Stimulated activated CD4-positive, alpha-beta T cell treated with anti-CD3 and anti-CD28 coated beads, Interleukin-1b, Interleukin-23, amount 100 ng/mL, for 4 hours (primary cell): ENCODE measurements at places on chromosomes 6 and 20.

DNA sequence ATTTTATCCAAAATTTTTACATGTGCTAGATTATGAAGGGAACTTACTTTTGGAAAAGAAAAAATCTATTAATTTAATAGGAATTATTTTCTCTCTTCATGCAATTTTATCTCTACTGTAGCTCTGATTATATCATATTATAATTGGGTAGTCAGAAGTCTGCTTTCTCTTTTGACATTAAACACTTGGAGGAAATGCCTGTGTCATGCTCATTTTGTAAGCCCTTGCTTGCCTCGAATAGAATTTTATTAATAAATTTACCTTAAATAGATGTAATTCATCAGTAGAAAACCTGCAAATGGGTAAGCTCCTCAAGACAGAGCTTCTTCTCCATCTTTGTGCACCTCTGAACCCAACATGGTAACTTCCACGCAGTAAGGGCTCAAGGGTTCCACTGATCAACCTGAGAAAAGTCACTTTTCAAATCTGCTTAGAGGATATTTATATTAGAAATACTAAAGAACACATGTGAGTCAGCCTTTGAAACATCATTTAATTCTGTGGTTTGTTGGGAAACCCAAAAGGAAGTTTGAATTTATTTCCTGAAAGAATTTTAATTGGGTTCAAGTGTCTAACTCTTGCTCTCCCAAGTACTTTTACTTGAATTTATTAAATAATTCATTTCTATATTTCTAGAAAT lies 266.0 kb downstream of the ALDH8A1 start:
- no peak for DNase-seq

DNA sequence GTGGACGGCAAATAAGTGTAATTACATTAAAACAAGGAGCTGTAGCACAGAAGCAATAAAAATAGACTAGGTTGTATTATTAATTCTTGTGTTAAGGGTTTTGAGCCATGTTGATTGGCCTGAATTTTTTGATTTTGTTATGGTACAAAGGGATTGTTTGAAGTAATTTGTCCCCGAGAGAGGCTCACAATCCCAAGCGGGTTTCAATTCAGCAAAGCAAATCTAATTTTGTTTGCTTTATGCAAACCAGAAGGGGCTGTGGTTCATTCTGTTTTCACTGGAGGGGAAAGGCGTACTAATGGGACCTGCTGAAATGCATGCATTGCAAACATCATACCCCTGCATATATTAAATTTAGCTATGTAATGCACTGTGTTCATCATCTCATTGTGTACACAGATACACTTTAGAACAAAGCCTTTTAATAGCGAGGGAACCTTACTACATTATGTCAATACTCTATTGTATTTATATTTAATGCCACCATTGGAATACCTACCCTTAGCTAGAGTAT lies 379.5 kb upstream of the POU3F2 start:
- no peak for DNase-seq

GRCh38 chr6:137231895-137232294 lies 12.7 kb upstream of the IFNGR1 start:
- no peak for DNase-seq

DNA sequence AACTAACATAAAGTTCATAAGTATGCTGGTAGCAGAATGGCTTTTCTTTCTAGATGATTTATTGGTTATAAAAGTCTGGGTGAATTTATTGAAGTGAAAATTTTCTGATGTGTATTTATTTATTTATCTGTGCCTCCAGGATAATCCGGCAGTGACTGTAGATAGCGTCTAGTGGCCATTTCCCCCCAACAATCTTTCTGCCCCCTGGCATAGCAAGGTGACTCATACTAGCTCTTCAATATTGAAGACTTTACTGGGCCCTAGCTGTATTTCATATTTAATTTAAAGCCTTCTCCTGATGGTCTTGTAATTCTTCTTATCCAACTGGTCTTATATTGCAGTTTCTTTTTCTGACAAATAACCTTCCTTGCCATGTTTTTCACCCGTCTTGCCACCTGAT lies 154.1 kb upstream of the SGK1 start:
- DNase-seq, result no peak

DNA sequence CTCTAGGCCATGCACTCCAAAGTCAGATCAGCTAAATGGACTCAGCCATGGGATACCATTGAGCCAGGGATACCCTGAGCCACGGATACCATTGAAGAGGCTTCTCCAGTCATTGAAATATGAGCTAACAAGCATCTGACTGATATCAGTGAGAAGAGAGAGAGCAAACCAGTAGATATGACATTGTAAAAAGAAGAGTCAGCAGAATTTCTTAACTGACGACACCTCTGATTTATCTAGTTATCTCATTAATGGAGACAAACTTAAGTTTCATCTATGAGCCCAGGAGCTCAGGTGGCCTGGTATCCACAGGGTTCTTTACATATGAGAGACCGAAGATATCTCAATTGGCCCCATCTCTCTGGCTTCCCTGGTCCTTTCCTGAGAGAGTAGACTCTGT lies 140.6 kb downstream of the TBC1D7 start:
- DNase-seq, result no peak

GRCh38 chr6:116511424-116512110 lies at the start of gene CALHM5:
CALHM5 (plus strand) TSS chr6:116511639; CDS start chr6:116511697, 58 bp downstream.
- DNase-seq, result no peak
